ENCODE measurements at places on chromosomes 11 and 22. TPM values are rescaled to one million over a fixed set of nuclear protein-coding genes. Genes with fewer than 3 reads are reported as not detected.

- peak; percentile 62 for DNase-seq
Observed at GRCh38 chr11:17063171-17064002, 14.1 kb downstream of the RPS13 start.

GRCh38 chr11:118657238-118657637 lies 22.2 kb downstream of the TREH start:
- no peak for DNase-seq

DNA sequence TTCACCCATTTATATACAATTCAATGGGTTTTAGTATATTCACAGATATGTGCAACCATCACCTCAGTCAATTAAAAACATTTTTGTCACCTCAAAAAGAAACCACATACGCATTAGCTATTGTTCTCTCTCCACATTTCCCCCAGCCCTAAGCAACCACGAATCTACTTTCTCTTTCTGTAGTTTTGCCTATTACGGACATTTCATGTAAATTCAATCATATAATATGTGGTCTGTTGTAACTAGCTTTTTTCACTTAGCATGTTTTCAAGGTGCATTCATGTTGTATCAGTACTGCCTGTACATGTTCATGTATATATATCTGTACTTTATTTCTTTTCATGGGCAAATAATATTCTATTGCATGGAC lies 104.7 kb upstream of the RRM1 start:
- DNase-seq = no peak

DNA sequence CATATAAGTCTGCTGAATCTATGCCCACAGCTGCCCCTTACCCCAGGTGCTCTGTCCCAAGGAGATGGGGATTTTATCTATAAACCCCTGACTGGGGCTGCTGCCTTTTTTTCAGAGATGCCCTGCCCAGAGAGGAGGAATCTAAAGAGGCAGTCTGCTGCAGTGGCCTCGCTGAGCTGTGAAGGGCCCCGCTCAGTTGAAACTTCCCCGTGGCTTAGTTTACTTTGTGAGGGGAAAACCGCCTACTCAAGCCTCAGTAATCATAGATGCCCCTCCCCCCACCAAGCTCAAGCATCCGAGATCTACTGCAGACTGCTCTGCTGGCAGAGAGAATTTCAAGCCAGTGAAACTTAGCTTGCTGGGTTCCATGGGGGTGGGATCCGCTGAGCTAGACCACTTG lies 7.4 kb upstream of the SCGB1D4 start:
- no peak for DNase-seq

GRCh38 chr11:60280412-60280811 lies at the start of gene MS4A4A:
MS4A4A (plus strand) TSS chr11:60280666; CDS start chr11:60280676, 10 bp downstream.
- no peak for DNase-seq

- no peak for DNase-seq
Observed at GRCh38 chr11:100861212-100861611, 174.1 kb downstream of the ARHGAP42 start.

Gene PGA5
- 0.71 TPM for total RNA-seq

Measured in left cardiac atrium (tissue), 4 donors.